T-helper 17 cell (primary cell): ENCODE measurements at places on chromosomes 5 and 9.

DNA sequence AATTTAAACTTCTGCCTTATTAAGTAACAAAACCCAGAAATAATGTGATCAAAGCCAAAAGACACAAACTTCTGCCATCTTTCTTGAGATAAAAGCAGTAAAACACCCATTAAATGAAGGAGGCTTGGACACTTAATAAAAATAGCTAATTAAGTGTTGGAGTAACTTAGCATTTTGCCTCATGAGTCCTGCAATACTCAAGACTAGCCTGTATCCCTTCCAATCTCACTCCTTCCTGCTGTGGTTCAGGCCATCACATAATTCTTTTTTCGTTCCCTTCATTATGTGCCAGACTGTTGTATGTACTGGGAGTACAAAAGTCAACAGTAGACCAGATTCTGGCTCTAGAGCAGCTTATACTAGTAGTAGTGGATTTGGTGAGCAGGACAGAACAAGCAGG lies 250.2 kb downstream of the NFIB start:
- DNase-seq: no peak

GRCh38 chr5:135251093-135251492 lies 147.9 kb downstream of the MACROH2A1 start:
- no peak for DNase-seq

- DNase-seq: no peak
Measured at GRCh38 chr5:42612750-42613366, 143.8 kb upstream of the CCDC152 start.

GRCh38 chr5:137344723-137345322 lies 154.3 kb downstream of the SPOCK1 start:
- DNase-seq: no peak

- no peak for DNase-seq
Measured at GRCh38 chr5:73354406-73354805, 94.2 kb downstream of the FOXD1 start.
